Tracheal epithelial cell (primary cell): ENCODE measurements at places on chromosomes 3 and 15. TPM values are rescaled to one million over a fixed set of nuclear protein-coding genes. Genes with fewer than 3 reads are reported as not detected.

Gene C3orf33
- total RNA-seq = 1.7 and 4.5 TPM in 2 replicates

Gene ETV5
- total RNA-seq = 8.0 and 10.0 TPM in 2 replicates

Gene DUOX1
- 19.0 and 34.3 TPM in 2 replicates for total RNA-seq

Gene TMEM45A
- total RNA-seq = 5.5 and 18.8 TPM in 2 replicates
